Right ventricle myocardium inferior (tissue), 1 donor: ENCODE measurements at places on chromosomes 12 and 14.
A peak's percentile ranks its signal among the peaks of the same experiment; 100 is the strongest.

GRCh38 chr14:28589792-28590191, 176.8 kb upstream of the FOXG1 start:
- DNase-seq, result no peak

- DNase-seq, result no peak
Measured at GRCh38 chr14:103923863-103924262, 4.4 kb upstream of the TDRD9 start.

GRCh38 chr14:82759656-82760055, 1226.0 kb upstream of the SEL1L start:
- DNase-seq, result no peak

GRCh38 chr12:47686645-47687240, 19.1 kb downstream of the RPAP3 start:
- DNase-seq, result no peak

- DNase-seq, result no peak
Measured at GRCh38 chr14:61752626-61753025, 9.6 kb upstream of the SNAPC1 start.

GRCh38 chr14:74685921-74686678, 26.8 kb downstream of the AREL1 start:
- no peak for DNase-seq

DNA sequence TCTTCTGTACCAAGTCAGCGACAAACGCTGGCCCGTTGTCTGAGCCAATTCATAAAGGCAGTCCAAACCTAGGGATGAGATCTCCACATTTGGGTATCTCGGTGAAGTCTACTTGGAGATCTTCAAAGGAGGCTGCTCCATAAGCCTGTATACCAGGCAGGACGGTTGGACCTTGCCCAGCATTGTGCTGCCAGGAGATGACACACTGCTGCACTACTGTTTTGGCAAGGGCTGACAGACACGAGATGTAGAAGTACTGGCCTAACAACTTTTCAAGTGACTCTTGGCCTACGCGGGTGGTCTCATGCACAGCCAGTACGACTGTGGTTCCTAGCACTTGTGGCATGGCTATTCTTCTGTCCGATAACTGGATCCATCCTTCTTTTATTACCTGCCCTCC, 135.3 kb downstream of the SLC38A6 start:
- DNase-seq, result no peak

- DNase-seq, result no peak
Measured at GRCh38 chr14:35222324-35222723, 69.9 kb upstream of the PSMA6 start.

DNA sequence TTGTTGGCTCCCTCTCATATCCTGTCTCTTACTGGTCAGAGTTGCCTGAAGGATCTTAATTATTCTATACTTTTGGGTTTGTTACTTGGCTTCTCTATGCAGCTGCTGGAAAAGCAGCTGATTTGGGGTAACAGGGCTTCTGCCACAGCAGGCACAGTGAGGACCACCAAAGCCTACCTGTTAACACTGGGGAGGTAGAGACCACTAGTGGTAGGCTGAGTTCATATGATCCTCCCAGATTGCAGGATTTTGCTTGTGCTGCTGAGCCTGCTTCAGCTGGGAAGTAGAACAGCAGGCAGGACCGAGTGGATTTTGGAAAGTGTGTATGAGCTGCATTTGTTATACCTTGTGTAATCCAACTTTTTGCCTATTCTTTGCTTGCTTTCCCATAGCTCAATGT, 34.1 kb downstream of the RCOR1 start:
- DNase-seq, result no peak

DNA sequence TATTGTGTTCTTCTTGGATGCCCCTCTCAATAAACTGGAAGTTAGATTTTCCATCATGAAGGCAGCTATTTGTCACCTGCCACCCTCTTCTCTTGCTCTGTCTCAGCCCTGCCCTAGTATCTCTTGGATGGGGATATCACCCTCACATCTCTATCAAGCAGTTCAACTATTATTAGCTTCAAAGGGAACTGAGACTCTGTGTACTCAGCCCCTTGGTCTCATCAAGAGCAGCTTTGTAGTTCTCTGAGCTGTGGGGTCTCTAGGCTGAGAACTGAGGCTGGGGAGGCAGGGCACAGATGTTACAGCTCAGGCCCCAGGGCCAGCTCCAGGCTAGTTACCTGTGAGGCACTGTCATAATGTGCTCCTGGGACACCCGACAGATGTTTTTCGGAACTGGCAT, 130.3 kb downstream of the DAD1 start:
- no peak for DNase-seq

DNA sequence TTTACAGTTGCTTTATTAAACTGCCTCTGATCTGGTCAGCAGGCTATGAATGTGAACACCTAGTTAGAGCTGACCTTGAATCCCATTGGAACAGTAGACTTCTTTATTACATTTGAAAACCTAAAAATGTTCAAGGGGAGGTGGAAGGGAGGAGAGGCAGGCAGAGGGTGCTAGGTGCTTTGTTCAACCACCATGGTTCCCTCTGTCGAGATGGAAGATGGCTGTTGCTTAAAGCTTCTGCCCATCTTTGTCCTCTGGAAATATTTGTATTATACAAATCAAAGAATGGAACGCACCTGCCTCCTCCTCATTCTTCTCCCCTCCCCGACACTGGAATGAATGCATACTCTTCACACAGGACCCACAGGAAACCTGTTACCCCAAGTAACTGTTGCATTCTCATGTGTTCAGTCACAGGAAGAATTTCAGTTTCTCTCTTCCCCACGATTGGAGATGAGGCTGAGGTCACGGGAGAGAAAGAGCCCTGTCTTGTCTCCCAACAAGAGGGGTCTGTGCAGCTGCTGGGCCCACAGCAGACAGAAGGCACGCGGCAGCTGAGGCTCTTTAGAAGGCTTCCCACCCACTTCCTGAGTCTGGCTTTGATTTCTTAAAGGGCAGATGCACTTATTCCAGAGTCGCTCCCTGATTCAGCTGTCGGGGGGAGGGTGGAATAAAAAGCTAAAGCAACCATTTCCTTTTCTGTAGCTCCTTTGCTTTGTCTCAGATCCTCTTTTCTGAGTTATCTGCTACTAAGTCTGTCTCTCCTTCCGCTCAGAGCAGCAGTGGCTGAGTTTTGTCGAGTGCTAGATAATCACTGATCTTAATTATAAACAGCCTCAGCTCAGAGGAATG, 217.9 kb upstream of the BTG1 start:
- no peak for DNase-seq

DNA sequence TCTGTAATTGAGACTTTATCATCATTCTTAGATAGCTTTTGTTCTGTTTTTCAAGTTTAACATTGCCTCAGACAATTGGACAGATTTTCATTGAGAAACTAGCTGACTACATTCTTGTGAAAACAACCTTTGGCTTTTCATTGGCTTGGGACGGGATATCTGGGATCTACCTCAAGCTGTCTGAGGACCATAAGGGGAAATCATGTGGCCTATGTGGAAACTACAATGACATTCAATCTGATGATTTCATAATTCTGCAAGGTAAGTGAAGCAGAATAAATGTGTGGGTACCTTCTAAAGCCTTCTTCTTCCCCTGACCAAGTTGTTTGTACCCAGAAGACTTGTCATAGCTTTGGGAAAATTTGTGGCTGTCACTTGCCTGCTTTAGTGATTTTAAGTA, 133.5 kb downstream of the OTOGL start:
- DNase-seq, result no peak

GRCh38 chr12:56683-57346, 9.8 kb upstream of the IQSEC3 start:
- no peak for DNase-seq

DNA sequence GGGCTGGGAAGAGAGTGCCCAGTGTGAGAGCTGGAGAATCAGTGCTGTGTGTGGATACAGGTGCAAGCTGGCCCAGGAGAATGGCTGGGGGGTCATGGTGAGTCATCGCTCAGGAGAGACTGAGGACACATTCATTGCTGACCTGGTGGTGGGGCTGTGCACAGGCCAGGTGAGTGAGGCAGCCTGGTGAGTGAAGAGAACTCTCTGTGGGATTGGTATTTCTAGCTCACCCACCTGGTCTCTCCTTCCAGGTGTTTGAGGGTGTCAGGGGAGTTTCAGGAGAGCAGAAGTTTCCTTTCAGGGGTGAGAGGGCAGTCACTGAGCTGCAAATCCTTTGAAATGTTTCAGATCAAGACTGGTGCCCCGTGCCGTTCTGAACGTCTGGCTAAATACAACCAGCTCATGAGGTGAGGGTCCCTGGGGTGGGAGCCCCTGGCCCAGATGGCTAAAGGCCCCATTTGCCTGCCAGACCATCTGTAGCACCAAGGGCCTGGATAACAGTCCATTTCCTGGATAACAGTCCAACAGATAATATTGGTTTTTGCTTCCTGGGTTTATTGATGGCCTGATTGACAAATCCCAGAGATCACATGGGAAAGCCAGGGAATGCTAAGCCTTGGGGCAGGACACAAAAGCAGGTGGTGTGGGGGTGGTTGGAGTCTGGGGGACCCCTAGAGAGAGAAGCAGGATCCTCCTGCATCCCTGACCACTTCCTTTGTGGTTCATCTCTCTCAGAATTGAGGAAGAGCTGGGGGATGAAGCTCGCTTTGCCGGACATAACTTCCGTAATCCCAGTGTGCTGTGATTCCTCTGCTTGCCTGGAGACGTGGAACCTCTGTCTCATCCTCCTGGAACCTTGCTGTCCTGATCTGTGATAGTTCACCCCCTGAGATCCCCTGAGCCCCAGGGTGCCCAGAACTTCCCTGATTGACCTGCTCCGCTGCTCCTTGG, 5.5 kb upstream of the ATN1 start:
- DNase-seq, result no peak

- DNase-seq, result no peak
Measured at GRCh38 chr12:114186241-114187002, 219.5 kb downstream of the TBX5 start.

GRCh38 chr12:106255952-106256351, 8.1 kb upstream of the CKAP4 start:
- DNase-seq, result no peak

- DNase-seq, result no peak
Measured at GRCh38 chr14:71400871-71401321, 493.6 kb downstream of the PCNX1 start.

GRCh38 chr14:87113286-87113685, 879.7 kb downstream of the GALC start:
- no peak for DNase-seq

- DNase-seq, result no peak
Measured at GRCh38 chr14:69449216-69449615, 35.3 kb upstream of the PLEKHD1 start.

DNA sequence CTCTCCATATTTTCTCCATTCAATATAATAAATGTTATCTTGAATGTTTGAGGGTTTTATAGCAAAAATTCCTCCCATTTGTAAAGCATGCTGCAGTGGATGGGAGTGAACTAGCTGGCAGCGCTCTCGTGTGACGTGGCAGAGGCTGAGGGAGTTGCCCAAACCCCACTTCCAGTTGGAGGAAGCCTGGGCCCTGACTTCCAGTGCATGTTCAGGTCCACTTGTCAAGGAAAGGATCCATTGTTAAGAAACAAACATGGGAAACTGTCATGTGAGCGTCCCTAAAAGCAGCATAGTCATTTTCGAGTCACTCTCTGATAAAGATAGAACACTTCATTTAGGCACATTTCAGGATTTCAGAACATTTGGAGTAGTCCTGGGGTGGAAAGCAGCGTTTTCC, 116.6 kb downstream of the SLC25A47 start:
- DNase-seq, result no peak

DNA sequence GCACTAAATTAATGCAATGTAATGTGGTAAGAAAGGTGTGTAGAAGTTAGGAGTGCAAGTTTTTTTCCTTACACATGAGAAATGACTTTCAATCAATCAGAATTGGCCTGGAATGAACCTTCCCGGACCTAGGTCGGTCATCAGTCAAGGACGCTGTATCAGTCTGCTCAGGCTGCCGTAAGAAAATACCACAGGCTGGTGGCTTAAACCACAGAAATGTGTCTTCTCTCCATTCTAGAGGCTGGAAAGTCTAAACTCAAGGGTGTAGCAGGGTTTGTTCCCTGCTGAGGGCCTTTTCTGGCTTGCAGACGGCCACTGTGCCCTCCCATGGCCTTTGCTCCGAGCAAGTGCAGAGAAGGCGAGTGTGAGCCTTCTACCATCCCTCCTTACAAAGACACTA, 86.6 kb upstream of the DYNC1H1 start:
- no peak for DNase-seq

DNA sequence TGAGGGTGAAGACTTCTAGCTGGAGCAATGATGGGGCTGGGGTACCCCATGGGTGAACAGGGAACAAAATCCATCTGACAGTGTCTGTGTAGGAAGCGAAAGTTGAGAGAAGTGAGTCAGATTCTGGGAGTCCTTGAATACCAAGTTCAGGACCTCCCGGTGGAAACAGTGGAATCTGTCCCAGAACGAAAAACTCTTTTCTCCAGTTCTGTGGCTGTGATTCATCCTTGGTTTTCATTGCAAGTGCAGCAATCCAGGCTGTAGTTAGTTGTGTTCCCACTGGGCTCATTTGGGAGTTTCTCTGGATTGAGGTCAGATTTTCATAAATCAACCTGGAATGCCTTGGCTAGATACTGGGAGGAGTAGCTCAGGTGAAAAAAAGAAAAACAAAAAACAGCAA, 120.7 kb downstream of the C12orf75 start:
- no peak for DNase-seq

- DNase-seq, result no peak
Measured at GRCh38 chr14:90114554-90114953, 52.8 kb downstream of the KCNK13 start.

- DNase-seq, result no peak
Measured at GRCh38 chr14:34710744-34711143, 3.6 kb downstream of the CFL2 start.

DNA sequence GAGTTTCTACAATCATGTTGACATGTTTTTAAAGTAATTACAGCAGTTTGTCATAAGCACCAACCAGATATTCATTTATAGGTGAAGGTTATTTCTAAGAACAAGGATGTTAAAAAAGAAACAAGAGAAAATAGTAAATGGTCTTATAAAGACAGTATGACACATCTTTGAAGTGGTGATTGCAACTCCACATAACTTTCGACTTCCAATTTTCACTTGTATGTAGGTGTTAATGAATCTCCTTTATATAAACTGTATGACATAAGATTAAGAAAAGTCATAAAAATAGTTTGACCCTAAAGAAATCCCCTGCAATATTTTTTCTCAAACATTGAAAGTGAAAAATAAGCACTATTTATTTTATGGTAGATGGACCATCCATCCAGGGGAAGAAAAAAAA, 144.8 kb upstream of the PTPRQ start:
- no peak for DNase-seq

DNA sequence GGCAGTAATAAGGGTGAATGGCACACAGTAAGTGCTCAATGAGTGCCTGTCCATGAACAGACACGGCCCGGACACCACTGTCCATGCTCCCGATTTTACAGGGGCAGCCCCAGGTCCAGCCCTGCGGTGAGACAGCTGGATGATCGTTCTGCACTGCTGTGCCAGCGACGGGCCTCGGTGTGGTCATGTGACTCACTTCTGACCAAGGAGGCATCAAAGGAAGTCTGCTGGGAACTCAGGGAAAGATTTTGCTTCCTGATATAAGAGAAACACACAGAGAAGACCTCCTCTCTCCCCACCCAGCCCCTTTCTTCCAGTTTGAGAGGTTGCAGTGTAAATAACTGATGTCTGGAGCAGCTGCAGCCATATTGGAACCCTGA, 126.6 kb downstream of the SCARB1 start:
- DNase-seq, result peak; percentile 71
